T-helper 9 cell (primary cell): ENCODE measurements at places on chromosomes 3 and 15.

GRCh38 chr3:50649451-50649931 lies 25.2 kb upstream of the DOCK3 start:
- DNase-seq = no peak

DNA sequence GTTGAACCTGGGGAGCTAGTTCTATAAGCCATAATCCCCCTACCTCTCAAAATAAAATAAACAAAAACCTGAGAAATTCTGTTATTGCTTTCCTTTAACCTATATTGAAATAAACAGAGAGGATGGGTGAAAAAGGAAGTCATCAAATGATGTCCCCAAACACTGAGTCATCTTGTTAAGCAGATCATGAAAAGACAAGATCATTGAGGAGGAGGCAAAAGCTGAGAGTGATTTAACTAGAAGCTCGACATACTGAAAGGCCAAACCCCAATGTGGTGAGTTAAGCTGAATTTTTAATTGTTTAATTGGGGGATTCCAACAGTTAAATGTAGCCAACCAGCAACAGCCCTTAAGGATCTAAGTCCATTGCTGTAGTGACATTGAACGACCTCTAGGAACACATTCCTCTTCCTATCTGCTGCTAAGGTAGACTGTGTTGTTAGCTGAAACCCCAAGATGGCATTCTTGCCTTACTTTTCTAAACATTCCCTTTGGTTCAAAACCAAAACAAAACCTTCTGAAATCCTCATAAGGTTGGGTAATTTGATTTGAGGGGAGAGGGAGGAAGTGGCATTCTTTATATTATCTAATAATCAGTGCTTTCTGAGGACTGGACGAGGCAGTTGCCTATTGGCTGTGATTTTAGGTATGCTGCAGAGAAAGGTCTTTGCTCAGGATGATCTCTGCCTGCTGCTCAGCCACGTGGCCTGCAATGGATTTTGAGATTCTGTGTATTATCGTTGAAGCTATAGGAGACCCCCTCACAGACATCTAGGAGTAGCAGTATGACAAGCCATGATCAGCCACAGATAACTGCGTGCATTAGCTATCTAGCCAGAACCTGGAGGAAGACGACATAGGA lies 62.7 kb upstream of the BNIP2 start:
- DNase-seq = no peak

DNA sequence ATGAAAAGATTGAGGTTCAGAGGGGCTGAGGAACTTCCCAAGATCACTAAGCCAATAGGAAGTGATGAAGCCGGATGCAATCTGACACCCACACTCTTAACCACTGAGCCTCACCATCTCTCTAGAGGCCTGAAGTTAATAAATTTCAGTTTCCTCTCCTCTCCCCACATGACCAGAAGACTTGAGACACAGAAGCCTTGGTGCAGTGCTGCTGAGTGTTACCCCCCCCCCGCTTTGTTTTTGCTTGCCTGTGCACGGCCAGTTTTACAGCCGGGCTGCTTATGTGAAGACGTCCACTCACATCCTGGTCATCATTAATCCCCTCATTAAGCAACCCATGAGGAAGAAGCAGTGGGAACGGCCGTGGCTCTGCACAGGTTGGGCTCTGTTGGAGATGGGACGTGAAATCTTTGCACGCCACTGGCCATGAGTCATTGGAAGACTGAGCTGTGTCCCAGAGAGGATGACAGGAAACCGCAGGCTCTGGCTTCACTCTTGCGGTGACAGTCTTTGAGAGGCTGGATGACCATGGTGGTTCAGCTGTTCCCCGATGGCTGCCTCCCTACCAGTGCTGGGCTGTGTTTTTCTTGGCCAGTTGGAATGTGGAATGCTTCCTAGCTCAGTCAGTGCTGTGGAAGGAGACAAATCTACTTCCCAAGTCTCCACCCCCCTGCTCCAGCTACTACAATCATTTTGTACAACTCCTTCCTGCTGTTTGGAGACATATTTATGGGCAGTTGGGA lies 232.6 kb upstream of the LRTM1 start:
- no peak for DNase-seq

DNA sequence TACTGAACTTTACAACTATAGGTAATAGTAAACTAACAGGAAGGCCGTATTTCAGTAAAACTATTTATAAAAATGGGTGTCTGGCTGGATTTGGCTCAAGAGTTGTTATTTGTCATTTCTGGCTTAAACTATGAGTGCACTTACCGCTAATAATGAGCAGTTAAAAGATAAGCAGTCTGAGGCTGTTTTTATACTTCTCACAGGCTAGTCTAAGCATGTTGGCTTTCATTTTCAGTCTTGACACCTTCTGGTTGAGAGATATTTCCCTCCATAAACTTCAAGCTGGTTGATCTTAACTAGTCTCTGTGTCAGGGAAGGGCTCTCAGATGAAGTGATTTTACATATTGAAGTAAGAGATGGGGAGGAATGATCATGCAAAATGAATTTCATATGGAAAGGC lies 96.1 kb downstream of the RSRC1 start:
- no peak for DNase-seq

DNA sequence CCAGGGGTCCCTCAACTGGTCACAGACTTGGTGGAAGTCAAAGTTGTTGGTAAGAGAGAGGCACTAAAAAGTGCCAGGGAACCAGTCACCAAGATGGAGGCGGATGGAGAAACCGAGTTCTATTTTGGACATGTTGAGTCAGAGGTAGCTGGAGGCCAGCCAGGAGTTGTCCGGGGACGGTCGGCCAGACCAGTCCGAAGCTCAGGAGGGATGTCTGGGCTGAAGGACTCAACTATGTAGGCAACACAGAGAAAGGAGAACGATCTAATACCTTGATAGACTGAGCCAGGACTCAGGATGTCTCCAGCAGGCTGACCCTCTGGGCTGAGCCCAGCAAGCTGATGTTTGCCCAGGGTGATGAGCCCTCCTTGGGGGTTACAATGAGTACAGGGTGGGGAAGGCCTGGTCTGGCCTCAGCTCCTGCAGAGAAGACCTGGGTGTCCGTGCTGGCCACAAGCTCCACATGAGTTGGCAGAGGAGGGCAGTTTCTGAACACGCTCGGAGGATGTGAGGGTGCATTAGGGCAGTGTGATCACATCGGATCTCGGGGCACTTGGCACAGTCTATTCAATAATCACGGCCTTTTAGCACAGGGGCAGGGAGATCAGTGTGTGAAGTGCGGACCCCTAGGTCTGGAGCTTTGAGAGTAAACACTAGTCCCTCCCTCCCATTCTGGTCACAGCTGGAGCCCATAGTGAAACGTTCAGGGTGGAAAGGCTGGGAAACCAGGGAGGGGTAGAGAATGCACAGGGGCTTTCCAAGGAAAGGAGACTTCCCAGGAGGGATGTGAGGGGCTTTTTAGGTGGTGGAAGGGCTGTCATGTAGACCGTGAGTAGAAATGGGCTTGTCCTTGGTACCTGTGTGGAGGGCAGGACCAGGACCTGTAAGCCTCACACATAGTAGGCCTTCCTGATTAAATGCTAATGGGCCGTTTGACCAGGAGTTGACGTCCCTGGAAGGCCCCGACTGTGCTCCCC lies 111.9 kb downstream of the ETFA start:
- DNase-seq = no peak

DNA sequence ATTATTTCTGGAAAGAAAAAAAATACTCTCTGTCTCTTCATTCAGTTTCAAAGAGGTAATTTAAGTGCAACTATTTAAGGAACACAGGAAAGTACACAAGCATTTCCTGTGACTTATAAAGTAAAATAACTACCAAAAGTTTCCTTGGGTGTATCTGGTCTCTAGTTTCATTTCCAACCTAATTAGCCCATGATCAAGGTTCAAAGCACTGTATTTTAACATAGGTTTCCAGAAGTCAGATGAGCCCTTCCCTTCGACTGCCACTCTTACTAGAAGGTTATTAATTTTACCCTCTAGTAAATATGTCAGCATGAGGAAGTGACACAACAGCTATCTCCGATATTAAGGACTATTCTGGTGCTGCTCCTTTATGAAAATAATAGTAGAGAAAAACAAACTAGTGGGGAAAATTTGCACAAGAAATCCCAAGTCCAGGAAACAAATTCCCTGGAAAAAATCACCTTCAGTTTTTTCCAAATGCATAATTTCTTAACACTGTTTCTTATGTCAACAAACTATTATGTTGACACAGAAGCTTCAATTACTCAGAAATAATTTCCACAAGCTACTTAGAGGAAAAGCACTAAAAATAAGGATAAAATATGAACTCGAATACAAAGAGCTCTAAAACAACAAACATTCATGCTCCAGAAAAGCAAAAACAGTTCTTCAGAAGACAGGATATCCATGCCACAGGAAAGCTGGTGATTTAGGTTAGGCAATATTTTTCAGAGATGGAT lies 35.3 kb downstream of the CCPG1 start:
- DNase-seq = no peak

DNA sequence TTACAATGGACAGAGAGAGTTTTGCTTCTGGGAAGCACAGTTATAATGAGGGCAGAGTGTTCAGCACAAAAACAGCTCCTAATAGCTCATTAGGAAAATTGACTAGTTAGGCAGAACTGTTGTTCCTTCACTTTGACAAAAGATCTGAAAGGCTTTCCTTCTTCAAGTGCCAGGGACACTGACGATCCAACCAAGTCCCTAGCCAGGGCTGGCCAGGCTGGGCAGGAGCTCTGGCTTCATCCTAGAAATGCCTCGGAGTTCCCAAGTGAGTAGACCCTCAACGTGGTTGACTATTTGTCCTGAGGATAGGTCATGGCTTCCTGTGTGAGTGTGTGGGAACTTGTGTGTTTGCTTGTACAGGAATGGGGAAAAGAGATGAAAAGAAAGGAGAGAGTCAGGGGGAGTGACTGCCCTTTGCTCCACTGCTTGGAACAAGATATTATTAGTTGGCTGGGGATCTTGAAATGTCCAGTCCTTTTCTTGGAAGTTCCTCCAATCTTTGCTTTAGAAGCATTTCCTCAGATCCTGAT lies 617.9 kb downstream of the NTRK3 start:
- DNase-seq = no peak

- no peak for DNase-seq
These were observed 18.6 kb downstream of the ZDHHC19 start for GRCh38 chr3:196192524-196193051.

DNA sequence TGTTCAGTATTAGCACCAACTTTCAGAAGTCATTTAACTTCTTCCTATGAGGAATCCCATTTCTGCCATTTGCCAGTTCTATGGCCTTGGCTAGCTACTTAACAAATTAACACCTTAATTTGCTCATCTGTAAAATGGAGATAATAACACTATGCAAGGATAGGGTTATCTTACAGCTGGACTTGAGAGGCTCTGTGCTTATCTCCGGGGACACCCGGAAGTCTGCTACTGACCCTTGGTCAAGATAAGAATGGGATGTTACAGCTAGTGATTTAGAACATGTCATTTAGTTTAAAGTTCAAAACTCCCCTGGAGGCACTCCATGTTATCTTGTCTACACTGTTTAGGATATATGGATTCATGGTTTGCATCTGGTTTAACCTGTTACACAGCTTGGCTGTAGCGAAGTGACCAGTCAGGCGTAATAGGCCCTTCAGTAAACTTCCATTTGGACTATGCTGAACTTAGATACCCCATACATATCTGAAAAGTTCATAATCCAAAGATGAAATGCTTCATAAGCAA lies 156.0 kb upstream of the CD96 start:
- DNase-seq = no peak

DNA sequence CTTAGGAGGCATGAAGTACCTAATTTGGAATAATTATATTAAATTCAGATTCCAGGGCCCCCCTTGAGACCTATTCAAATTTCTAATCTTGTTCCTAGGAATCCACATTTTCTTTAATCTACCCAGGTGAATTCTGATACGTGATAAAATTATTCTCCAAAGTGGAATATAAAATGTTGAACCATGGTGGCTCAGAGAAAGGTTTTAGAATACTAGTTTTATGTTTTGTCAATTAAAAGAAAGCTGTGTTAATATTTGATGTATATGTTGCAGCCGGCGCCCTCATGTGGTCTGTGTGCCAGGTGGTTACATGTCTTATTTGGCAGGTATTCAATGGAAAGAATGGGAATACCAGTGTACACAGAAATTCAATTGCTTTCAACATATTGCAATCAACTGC lies 321.8 kb downstream of the FEZF2 start:
- no peak for DNase-seq

GRCh38 chr3:193187070-193187722 lies 53.8 kb upstream of the PLAAT1 start:
- no peak for DNase-seq

GRCh38 chr15:62495670-62496614 lies 330.9 kb upstream of the C2CD4B start:
- no peak for DNase-seq

GRCh38 chr15:44734839-44735481 lies 1.4 kb upstream of the TRIM69 start:
- no peak for DNase-seq

DNA sequence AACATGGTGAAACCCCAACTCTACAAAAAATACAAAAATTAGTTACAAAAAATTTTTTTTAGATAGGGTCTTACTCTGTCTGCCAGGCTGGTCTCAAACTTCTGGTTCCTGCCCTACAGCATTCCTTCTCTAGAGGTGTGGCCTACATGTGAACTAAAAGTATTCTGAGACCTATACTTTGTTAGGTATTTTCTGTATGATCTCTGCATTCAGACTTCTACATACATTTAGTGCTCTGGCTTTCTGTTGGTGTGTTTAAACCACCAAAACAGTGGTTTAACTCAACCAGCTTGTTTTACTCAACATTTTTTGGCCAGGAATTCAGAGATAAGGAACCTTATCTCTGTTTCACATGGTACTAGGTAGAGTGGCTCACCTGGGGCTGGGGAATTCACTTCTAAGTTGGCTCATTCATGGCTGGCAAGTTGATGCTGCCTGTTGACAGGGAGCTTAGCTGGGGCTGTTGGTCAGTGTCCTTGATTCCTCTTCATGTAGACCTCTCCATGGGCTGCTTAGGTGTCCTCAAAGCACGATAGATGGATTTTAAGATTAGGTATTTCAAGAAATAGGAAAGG lies 41.4 kb upstream of the BSN start:
- no peak for DNase-seq

DNA sequence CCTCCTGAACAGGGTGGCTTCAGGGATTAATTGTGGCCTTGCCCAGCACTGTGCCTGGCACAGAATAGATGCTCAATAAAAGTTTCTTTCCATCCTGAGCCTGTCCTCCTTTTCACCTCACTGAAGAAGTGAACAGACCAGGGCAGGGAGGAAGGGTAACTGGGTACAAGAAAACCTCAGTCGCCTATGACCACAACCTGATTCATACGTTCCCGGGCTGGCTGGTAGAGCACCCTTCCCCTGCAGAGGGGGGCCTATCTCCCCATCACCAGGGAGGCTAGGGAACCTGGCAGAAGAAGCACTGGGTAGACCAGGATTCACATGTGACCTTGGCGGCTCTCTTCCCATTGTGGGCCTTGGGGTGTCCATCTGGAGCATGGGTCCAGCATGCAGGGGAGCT lies 27.8 kb upstream of the CACNA2D2 start:
- DNase-seq = no peak

DNA sequence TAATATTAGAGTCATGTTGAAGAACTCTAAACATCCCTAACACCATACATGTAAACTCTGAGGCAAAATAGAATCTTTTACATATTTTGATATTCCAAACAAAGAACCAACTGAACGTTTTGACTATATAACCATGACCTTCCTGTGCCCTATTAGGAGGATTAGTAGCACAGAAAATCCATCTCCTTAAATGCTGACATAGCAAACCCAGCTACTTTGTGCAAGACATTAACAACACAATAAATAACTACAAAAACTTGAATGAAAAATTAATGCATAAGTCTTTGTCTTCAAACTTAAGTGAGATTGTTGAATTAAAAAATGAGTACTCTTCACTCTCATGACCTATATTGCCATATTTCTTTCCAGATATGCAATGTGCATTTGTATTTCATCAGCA lies 450.0 kb upstream of the PDZRN3 start:
- no peak for DNase-seq

GRCh38 chr15:56978898-56979662 lies 60.6 kb downstream of the TCF12 start:
- DNase-seq = no peak
